CD8-positive, alpha-beta T cell (primary cell): ENCODE measurements at places on chromosomes 3 and 15.

GRCh38 chr3:170356596-170357175 is 829 bp upstream of the SKIL start:
- DNase-seq: peak; percentile 75

DNA sequence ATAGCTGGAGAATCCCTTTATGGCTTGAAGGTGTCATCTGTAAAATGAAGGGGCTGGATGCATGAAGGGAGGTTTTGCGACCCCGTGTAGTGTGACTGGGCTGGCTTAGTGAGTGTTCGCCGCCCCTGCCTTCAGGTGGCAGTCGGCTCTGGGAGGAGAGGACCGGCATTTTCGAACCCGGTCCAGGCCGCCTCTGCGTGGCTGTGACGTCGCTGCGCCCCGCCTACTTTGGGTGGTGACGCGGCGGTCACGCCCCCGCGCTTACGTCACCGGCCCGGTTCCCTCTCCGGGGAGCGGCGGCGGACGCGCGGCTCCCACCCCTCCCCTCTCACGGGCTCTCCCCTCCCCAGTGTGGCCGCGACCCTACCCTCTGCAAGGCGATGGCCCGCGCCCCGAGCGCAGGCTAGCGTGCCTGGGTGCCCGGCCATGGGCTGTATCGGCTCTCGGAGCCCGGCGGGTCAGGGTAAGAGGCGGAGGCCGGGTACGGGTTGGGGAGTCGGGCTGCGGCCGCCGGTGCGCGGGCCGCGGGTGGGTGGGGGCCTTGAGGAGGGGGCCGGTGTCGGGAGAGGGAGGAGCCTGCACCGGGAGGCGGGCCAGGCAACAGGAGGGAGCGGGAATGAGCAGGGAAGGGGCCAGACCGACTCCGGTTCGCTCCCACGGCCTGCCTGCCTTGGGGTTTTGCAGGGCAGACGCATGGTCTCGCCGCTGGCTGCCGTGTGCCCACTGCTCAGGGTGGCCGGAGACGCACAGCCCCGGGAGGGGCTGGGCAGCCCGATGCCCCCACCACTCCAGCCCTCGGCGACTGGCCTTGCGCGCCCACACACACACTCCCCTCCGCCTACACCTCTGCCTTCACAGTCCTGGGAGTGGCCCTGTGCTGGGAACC is 1.5 kb upstream of the FAM131A start:
- DNase-seq: peak; percentile 90

DNA sequence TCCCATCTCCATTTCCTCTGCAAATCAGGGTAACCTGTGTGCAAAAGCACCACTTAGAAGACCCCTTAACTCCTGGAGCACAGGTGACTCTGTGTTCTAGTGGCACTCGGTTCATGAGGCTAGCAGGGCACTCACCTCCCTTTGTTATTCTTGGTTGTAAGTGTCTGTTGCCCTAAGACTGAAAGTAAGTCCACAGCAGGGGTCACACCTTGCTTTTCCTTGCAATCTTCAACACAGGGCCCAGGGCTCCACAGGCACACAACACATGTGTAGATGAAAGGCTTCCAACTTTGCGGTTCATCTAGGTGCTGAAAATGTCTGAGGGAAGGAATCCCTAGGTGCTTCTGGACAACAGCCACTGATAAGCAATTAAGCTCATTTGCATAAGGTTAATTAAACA is 2.9 kb downstream of the RNU6-1 start:
- no peak for DNase-seq

DNA sequence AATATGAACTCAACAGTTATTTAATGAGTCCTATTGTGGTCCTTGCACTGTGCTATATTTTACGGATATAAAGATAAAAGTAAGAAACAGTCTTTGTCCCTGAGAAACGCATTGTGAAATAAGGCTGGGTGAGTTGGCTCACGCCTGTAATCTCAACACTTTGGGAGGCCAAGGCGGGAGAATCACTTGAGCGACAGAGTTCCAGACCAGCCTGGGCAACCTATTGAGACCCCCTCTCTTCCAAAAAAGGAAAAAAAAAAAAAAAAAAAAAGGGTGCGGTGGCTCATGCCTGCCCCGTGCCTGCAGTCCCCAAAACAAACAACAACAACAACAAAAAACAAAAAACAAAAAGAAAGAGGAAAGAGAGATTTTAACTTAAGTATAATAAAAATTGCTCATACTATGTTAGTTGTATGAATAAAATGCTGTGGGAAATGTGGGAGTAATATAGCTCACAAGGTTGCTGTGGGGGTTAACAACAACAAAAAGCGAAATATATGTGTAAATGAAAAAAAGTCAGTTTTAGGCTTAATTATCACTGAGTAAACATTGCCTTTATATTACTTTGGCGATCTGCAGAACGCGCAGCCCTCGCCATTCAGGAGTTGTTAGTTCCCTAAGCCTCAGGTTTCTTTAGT is 461 bp upstream of the FNDC3B start:
- DNase-seq: no peak

- no peak for DNase-seq
Observed at GRCh38 chr3:194851254-194851653, 165.6 kb downstream of the FAM43A start.

- DNase-seq: no peak
Observed at GRCh38 chr3:171410186-171410585, 50.0 kb downstream of the TNIK start.

DNA sequence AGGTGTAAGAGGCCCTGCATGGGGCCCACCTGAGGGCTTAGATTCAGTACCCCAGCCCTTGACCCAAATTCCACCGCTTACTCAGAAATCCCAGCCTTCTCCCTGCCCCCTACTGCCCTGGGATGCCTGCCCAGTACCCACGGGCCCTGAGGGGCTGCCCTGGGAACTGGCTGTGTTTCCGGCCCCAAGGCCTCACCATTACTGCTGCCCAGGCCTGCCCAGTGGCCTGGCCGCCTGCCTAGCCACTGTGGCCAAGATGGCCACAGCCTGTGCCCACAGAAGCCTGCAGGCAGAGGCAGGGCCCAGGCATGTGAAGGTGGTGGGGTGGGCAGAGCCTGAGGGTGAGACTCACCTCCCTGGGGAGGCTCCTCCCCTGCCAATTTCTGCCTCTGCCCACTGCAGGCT is 6.1 kb upstream of the PRKCD start:
- DNase-seq: no peak

GRCh38 chr3:147705651-147706051 is 296.5 kb downstream of the ZIC1 start:
- DNase-seq: no peak

DNA sequence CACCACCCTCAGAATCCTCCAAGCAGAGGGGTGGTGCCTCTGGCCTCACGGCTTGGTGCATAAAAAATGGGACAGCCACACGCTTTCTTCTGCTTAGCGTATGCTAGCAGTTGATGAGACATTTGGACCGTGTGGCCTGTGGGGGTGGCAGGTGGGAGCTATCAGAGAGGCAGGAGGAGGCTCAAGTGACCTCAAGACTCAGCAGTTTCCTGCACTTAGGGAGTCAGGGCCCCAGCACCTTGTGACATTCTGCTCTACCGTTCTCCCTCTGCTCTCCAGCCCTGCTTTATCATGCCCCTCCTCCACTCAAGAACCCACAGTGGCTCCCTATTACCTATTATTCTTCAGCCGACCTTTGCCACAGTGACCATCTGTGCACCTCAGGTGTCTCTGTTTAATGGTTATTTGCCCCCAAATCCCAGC is 41.0 kb upstream of the CGNL1 start:
- no peak for DNase-seq

DNA sequence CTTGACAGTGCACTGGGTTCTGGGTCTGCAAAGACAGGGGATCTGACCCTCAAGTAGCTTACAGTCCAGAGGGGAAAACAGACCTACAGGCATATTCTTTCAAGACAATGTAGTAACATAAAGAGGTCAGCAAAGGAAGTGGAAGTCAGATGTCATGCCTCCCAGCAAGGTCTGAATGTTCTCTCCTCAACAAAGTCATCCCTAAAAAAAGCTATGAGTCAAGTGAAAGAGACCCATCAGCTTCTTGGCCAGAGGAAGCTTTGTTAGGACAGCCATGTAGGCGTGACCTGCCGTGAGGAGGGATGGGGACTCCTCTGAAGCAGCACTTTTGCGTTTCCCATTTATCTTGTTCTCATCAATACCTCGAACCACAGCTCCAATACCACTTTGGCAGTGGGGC is 331.6 kb upstream of the NR2F2 start:
- no peak for DNase-seq

- no peak for DNase-seq
Observed at GRCh38 chr3:34504366-34504765, 705.9 kb downstream of the PDCD6IP start.

- DNase-seq: no peak
Observed at GRCh38 chr3:195159117-195159813, 111.7 kb downstream of the XXYLT1 start.
